ENCODE measurements at places on chromosomes 7 and 10.
A peak's percentile ranks its signal among the peaks of the same experiment; 100 is the strongest.

DNA sequence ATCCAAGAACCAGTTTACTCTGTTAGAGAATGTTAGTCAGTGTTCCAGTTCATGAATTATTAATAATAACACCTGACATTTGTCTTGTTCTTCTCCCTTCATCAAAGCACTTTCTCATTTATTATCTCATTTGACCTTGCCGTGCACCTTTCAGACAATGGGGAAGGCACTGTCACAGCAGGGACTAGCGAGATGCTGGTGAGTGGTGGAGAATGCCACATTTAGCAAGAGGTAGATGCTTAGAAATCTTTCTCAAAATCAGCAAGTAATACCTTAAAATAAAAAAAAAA lies 34.2 kb upstream of the XRCC2 start:
- DNase-seq, result no peak

- no peak for DNase-seq
Measured at GRCh38 chr10:59537501-59537900, 172.1 kb downstream of the SLC16A9 start.

DNA sequence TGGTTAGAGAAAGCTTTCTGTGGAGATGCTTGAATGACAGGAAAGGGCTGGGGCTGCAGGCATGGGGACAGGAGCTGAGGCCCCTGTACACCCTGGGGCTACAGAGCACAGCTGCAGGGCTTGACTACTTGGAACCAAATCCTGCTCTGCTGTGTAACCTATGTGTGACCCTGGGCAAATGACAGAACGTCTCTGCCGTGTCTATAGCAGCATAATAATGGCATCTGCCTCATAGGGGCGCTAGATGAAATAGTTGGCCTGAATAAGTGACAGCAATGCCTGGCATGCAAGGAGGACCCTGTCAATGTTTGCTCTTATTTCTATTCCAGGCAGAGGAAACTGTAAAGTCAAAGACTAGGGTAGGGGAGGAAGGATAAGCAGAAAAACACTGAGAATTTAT lies 254.0 kb downstream of the USP6NL start:
- DNase-seq, result no peak

DNA sequence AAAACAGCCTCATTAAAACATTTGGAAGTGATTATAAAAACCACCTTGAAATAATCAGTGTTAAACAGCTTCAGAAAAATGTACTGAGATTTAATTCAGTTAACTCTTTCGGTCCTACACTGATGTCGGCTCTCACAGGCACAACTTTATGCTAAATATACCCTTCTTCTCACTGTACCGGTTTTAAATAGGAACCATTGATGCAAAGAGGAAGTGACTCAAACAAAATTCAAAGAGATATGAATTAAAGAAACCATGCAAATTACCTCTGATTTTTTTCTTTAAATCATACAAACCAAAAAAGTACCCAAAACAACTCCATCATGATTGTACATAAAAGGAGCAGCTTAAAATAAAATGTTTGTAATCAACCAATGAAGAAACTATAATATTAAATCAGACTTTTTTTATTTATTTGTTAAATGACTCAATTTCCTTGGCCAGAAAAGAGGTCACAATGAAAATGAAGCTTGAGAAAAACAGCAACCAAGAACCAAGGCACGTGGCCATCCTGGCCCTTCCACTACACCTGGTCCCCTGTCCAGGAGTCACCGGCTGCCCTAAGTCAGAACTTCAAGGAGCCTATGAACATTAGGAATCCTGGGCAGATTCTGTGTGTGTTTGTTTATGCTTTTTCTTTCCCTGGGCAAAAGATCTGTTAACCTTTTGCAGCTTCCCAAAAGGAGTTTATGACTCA lies 73.0 kb upstream of the CABCOCO1 start:
- DNase-seq, result no peak

GRCh38 chr10:47071891-47072290 lies 160.7 kb downstream of the PTPN20 start:
- no peak for DNase-seq

DNA sequence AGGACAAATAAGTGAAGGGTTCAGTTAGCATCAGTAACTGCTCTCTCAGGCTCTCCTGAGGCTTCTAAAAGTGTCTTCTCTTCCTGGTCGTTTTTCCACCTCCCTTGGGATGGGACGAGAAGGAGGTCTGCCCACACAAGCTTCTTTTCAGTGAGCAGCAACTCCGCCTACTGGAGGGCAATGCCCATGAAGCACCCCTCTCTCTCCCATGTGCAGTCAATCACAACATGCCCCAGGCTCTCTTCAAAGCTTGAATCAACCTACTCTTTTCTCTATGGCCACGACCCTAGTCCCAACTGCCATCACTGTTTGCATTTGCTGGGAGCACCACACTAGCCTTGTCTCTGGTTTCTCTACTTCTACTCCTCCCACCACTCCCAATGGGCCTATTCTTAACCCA lies 135.6 kb downstream of the RPS24 start:
- DNase-seq, result no peak

- DNase-seq, result peak; percentile 62
Measured at GRCh38 chr7:130441408-130441869, 623 bp upstream of the CEP41 start.

GRCh38 chr10:129888784-129889616 lies 75.1 kb downstream of the EBF3 start:
- no peak for DNase-seq
